ENCODE measurements at places on chromosomes 7 and 10. TPM values are rescaled to one million over a fixed set of nuclear protein-coding genes. Genes with fewer than 3 reads are reported as not detected.

- DNase-seq, result no peak
These were observed 1.4 kb downstream of the PTPRE start for GRCh38 chr10:127908106-127908958.

DNA sequence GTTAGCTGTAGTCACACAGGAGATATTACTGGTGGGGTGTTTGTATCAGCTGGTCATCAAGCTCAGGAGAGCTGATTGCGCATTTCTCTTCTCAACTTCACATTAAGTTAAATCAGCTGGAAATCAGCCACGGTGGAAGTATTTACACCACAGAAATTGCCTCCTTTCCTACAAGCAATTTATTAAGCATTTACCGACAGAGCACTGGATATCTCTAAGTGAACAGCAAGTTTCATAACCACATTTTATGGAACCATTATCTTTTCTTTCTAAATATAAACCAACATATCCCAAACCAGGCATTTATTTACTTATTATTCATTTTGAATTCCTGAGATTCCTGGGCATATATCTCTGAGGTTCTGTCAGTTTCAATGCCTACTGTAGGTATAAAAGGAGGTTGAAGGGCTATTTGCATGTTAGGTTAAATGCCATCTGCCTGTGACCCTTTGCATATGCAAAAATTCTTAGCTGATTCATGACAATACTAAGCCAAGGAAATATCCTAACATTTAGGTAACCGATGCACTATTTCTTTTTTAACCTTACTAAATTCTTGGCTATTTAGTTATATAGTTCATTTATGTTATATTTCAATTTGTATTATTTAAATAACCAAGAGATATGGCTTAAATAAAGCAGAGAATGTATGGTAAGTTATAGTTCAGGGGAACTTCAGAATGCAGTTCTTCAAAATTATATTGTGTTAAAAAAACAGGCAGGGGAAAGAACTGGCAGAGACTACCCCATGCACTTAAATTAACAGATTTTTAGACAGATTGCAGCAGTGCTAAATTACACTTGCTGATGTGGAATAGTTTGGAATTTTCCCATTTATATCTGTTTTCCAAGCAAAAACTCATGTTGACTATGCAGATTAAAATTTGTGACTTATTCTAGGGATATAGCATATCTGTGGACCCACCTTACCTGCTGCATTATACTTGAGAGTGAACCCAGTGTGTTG lies 56.8 kb downstream of the DYNC1I1 start:
- no peak for DNase-seq

- no peak for DNase-seq
These were observed 354 bp upstream of the GIMAP5 start for GRCh38 chr7:150736864-150737263.

DNA sequence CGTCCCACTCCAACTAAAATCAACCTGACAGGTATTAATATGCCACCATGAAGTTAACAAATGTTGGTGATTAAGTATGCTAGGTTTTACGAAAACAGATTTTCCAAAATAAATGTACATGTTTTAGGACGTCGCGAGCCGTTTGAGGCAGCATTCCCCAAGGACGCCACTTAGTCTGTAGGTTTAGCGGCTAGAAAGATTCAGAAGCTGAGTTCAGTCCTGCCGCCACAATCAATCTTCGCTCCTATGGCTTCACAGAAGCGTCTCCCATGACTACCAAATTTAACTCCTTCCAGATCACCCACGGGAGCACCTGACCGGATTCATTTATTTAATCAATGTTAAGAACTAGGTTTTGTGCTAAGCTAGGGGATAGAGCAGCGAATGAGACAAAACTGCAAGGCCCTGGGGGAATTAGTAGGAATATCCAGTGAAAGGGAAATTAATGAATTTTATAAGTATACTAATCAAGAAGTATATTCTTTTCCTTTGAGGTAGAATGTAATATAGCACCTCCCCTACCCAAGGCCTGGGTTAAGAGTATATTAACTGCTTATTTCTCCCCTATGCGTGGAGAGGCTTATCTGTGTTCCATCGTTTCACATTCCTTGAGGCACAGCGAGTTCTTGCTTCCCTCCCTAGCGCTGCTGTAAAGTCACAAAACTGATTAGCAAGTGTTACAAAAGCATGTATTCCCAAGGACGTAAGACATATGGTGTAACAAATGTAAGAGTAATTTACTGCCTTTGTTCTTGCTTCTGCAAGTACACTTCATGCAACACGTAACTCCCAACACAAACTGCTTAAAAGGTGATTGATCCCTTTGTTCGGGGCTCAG lies 994 bp upstream of the CYP51A1 start:
- no peak for DNase-seq

- no peak for DNase-seq
These were observed 6.5 kb downstream of the UBE2H start for GRCh38 chr7:129946282-129946681.

The OR2A5 gene
- total RNA-seq, result not detected

The TSPAN33 gene
- total RNA-seq, result not detected

The SPOCK2 gene
- not detected for total RNA-seq

The PLXDC2 gene
- 2.2 TPM for total RNA-seq

The FGFBP3 gene
- total RNA-seq, result 0.53 TPM

The PRR15 gene
- total RNA-seq, result not detected

The TACR2 gene
- not detected for total RNA-seq

The ANKRD22 gene
- not detected for total RNA-seq

Data from HFFc6 (cell line).